ENCODE measurements at places on chromosomes 6 and 20. TPM values are rescaled to one million over a fixed set of nuclear protein-coding genes. Genes with fewer than 3 reads are reported as not detected.

DOP1A gene
- 25.1 TPM for total RNA-seq

ULBP2 gene
- 13.9 TPM for total RNA-seq

FUT9 gene
- total RNA-seq: not detected

HLA-DPB1 gene
- 2.9 TPM for total RNA-seq

CALHM6 gene
- 3.6 TPM for total RNA-seq

SLPI gene
- total RNA-seq: not detected

PI16 gene
- total RNA-seq: 0.15 TPM

STX11 gene
- 1.6 TPM for total RNA-seq

MUC22 gene
- total RNA-seq: not detected

UST gene
- total RNA-seq: 18.1 TPM

TMEM151B gene
- total RNA-seq: not detected

MAP7 gene
- total RNA-seq: 0.77 TPM

BHLHE23 gene
- not detected for total RNA-seq

POU3F2 gene
- total RNA-seq: not detected

SIRPB2 gene
- not detected for total RNA-seq

FYN gene
- 109 TPM for total RNA-seq

PTCRA gene
- total RNA-seq: not detected

HCRTR2 gene
- not detected for total RNA-seq

NHLRC1 gene
- 1.1 TPM for total RNA-seq

KHDC1L gene
- not detected for total RNA-seq

LSM14B gene
- total RNA-seq: 51.9 TPM

VWA7 gene
- total RNA-seq: 0.15 TPM

FRK gene
- 1.1 TPM for total RNA-seq

CCNC gene
- 45.0 TPM for total RNA-seq

EPPIN gene
- total RNA-seq: not detected

NKX2-2 gene
- total RNA-seq: not detected

C6orf15 gene
- not detected for total RNA-seq

ENPP4 gene
- 4.4 TPM for total RNA-seq

HEY2 gene
- 43.0 TPM for total RNA-seq

OTOR gene
- not detected for total RNA-seq

TTI1 gene
- 10.8 TPM for total RNA-seq

PRDM13 gene
- not detected for total RNA-seq

TSHZ2 gene
- not detected for total RNA-seq

MOG gene
- total RNA-seq: not detected

KCNG1 gene
- total RNA-seq: 13.0 TPM

PXMP4 gene
- 6.4 TPM for total RNA-seq

OOEP gene
- not detected for total RNA-seq

TBX18 gene
- total RNA-seq: 9.1 TPM

BPIFB2 gene
- not detected for total RNA-seq

NOX3 gene
- total RNA-seq: not detected

DEFB124 gene
- not detected for total RNA-seq

MLN gene
- not detected for total RNA-seq

FERMT1 gene
- total RNA-seq: 2.1 TPM

RHAG gene
- total RNA-seq: not detected

HFE gene
- total RNA-seq: 7.5 TPM

GSTA2 gene
- not detected for total RNA-seq

ADGRB3 gene
- total RNA-seq: 1.5 TPM

NCOA7 gene
- total RNA-seq: 49.6 TPM

PLN gene
- total RNA-seq: not detected
